ENCODE measurements at places on chromosomes 7 and 10. TPM values are rescaled to one million over a fixed set of nuclear protein-coding genes. Genes with fewer than 3 reads are reported as not detected.

Gene PNLIPRP1
- not detected for polyA plus RNA-seq

Gene ERCC6
- 17.7 TPM for polyA plus RNA-seq

Gene LBX1
- 0.33 TPM for polyA plus RNA-seq

Gene TMEM196
- polyA plus RNA-seq = 0.25 TPM

Gene NUTM2E
- polyA plus RNA-seq = 0.48 TPM

Gene ARHGAP19
- 24.7 TPM for polyA plus RNA-seq

All from left lung (tissue), 14 donors.